ENCODE measurements at places on chromosomes 11 and 22.
A peak's percentile ranks its signal among the peaks of the same experiment; 100 is the strongest.

DNA sequence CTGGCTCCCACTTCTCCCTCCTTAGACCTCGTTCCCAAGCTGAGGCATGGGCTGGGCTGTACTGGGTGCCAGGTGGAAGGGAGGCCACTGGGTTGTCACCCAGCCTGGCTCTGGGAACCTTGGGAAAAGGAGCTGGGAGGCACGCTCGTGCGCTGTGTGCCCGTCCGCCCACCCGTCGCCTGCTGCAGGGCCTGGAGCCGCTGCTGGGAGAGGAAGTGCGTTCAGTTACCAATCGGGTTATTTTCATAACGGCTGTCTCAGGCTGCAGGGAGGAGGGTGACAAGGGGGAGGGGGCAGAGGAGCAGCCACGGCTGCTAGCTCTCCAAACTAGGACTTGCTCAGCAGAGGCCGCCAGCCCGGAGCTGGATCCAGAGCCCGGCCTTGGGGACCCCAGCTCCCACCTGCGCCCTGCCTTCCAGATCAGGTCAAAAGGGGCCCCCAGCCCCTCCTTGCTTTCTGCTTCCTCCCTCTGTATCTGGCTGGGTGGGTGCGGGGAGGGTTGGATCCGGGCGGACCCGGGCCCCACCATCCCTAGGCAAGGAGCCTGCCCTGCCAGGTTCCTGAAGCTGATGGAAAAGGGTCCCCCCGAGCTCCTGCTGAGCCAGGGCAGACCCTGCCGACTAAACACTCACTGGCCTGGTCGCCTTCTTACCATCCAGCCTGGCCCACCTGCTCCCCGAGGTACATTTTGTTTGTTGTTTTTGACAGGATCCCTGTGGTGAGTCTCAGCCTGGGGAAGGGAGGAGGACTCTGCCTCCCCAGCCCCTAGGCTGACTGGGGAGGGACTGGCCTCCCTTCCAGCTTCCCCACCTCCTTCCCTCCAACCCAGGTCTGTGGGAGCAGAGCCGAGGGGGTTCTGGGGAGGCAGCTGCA is 14.3 kb downstream of the DGKZ start:
- DNase-seq: peak; percentile 33

DNA sequence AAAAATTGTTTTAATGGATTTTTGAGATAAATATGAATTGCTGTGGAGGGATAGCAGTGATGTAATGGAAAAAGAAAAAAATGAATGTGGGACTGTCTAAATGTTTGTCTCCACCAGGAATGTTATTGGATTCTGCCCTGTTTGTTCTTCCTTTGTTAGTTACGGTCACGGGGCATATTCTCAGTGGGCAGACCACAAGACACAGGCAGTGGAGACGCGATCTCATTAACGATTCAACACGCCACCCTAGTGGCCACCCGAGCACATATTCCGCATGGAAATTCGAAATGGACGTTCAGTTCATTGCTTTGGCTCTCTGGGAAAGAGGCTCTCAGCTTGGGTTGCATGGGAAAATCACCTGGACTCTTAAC is 151.8 kb upstream of the TTC12 start:
- no peak for DNase-seq

GRCh38 chr11:68546555-68546954 is 86.0 kb downstream of the PPP6R3 start:
- DNase-seq: no peak

GRCh38 chr22:43269246-43269645 is 73.9 kb downstream of the SCUBE1 start:
- no peak for DNase-seq

DNA sequence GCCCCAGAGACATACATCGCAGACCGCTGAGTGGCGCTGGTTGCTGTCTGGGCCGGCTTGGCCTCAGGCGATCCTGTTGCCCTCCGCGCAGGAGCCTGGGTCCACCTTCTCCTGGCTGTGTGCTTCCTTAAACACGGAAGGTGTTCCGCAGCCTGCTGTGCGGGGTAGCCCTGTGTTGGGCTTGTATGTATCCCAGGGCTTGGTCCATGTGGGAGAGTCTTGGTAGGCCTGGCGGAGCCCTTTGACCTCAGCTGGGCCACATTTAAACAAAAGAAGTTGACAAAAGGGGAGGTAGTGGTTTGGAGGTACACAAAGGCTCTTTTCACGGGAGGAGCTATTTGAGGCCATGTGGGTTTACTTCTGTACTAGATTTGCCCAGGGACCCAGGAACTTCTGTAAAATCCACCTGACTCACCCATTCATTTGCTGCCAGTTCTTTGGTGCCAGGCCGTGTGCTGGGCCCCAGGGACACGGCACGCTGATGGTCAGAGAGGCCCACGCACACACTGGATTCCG is 11.0 kb upstream of the GRAMD4 start:
- no peak for DNase-seq

DNA sequence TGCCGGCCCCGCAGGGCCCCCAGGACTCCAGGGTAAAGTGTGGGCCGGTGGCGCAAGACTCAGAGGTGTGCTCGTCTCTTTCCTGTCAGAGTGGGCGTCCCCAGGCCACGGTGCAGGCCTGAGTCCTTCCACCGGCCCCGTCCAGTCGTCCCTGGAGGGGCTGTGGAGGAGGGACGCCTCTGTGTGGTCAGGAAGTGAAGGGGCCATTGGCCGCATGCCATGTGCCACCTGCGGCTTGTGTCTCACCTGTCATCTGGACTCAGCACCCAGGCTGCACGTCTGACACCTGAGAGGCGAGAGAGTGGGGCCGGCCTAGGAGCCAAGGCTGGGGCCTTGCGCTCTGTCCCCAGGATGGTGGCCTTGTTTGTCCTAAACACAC is 25.2 kb downstream of the MUC6 start:
- no peak for DNase-seq

GRCh38 chr11:64520013-64520412 is 71.0 kb upstream of the SLC22A12 start:
- DNase-seq: no peak

DNA sequence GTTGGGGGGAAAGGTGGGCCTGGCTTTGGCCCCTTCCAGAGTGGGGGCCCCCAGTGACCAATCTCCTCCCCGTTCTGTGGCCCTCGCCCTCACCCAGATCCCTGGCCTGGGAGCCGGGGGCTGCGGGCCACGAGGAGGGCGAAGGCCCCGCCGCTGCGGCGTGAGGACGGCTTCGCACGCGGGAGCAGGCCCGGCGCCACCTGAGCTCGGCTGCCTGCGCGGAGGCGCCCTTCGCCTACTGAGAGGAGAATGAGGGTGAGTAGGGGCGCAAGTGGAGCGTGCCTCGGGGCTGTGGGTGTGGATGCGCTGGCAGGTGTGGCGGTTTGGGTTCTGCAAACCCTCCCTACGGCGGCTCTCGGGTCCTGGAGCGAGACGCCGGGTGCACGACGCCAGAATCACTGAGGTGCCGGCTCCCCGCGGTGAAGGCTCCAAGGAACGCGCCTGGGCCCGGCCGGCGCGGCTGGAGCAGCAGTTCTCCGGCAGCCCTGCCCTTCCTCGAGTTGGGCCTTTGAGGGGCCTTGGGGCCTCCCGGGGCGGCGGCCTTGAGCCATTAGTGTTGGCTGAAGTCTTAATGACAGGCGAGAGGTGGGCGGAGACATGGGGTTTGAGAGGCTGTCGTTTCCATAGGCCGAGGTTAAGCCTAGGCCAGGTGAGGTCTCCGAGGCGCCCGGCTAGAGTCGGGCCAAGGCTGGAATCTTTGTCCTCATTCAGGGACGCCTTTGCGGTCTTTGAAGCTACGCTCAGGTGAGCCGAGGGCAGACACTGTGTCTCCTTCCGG is 65.3 kb downstream of the CTTN start:
- no peak for DNase-seq

GRCh38 chr11:57266157-57266556 is 29.1 kb upstream of the APLNR start:
- no peak for DNase-seq

DNA sequence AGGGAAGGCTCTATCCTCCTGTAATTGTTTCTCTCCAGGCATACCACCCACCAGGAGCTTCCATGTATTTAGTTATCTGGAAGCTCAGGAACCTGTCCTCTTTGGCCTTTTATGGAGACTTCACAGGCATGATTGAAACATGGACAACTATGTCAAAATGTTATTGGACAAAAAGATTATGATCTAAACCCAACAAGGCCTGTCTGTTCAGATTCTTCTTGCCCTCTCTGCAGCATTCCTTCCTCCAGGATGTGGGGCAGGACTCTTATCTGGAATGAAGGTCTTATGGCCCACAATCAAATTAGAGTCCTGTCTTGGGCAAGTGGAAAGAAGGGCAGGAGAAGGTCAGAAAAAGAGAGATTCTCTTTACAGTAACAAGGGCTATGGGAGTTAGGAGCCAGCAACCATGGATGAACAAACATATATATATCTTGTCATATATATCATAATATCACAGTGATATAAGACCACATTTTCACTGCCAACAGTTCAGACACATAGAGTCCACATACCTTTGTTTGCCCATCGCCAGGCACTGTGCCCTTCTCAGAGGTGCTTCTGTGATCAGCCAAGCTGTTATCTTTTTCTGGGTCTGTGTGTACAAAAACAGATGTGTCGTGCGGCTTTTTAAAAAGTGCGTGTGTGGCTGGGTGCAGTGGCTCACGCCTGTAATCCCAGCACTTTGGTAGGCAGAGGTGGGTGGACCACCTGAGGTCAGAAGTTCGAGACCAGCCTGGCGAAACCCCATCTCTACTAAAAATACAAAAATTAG is 42.5 kb upstream of the SUSD2 start:
- DNase-seq: no peak

DNA sequence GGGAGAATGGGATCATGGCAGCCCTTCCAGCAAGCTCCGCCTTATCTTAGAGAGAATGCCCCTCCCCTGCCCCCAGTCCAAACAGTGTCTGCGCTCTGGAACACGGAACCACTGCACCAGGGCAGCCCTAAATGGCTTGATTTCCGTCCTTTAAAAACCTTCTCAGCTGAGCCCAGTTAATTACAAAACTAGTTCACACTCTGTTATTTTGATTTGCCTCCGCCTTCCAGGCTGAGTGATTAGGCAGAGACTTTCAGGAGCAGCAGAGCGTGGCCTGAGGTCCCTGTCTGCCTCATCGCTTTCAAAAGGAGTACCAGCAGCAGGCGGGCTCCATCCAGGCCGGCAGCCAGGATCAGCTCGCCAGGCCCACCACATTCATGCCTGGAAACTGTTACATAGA is 313.0 kb downstream of the BRD1 start:
- DNase-seq: no peak

GRCh38 chr11:116870054-116870453 is 32.6 kb upstream of the APOA1 start:
- DNase-seq: no peak

DNA sequence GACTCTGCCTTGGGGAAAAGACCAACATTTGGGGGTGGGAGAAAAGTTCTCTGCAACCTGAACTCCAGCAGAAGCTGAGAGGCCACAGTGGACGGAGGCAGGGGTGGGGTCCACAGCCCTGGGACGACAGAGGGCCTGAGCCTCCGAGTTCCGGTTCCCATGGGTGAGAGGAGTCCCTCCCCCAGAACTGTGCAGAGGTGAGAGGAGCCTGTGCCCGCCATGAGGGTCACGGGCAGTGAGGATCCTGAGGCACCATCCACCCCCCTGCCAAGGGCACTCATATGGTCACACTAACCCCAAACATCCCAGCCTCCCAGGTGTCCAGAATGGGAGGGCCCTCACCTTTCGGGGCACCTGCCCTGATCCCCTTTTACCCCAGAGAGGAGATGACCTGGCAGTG is 30.5 kb downstream of the KIAA0930 start:
- no peak for DNase-seq

- no peak for DNase-seq
Observed at GRCh38 chr22:27399161-27399560, 402.4 kb downstream of the MN1 start.

- no peak for DNase-seq
Observed at GRCh38 chr11:130808541-130808940, 107.7 kb downstream of the SNX19 start.

DNA sequence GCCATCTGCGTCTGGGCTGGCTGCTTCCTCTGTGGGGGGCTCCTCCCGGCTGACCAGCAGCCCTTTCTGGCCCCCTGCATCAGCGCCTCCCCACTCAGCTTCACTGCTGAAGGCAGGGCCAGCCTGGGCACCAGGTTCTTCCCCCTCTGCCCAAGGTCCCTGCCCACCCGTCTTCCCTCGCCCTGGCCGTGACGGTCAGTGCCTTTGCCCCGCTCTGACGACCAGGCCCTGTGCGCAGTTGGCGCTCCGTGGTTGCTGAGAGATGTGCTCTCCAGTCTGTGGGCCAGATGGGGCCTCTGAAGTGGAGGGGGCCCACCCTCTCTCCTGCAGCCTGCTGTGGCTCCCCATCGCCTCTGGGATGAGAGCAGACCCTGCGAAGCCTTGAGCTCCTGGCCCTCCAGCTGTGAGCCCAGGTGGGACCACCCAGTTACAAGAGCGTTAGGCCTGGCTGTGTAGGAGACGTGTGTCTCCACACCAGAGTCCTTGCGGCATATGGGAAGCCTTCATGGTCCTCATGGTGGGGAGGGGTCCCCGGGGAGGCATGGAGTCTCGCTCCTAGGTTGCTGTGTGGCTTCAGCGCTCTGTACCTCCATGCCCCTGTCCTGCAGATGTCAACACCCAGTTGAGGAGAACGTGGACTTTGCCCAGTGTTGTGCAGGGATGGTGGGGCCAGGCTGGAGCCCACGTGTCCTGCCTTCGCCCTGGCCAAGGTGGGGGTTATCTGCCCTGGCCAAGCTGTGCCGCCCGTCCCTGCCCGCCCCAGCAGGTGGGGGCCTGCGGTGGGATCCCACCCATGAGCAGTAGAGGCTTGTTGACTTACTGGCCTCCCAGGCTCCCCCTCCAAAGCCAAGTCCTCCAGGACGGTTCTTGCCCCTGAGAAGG is 14.2 kb downstream of the LRP5 start:
- DNase-seq: no peak

DNA sequence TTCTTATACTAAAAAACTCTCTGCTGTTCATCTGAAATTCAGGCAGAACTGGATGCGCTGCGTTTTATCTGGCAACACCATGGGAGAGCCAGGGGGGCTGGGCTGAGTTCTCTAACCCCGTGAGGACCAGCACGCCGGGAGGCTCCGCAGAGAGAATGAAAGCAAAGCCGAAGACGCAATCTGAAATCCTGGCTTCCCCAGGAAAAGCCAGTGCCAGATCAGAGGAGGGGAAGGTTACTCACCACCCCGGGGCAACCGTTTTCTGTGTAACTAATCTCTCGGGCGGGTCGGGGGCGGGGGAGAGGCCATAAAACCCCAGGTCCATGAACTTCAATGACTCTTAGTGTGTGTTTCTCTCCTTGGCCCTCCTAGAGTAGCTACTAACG is 99.4 kb downstream of the SHANK2 start:
- no peak for DNase-seq

- peak; percentile 71 for DNase-seq
Observed at GRCh38 chr22:20130731-20131596, 640 bp upstream of the ZDHHC8 start.

DNA sequence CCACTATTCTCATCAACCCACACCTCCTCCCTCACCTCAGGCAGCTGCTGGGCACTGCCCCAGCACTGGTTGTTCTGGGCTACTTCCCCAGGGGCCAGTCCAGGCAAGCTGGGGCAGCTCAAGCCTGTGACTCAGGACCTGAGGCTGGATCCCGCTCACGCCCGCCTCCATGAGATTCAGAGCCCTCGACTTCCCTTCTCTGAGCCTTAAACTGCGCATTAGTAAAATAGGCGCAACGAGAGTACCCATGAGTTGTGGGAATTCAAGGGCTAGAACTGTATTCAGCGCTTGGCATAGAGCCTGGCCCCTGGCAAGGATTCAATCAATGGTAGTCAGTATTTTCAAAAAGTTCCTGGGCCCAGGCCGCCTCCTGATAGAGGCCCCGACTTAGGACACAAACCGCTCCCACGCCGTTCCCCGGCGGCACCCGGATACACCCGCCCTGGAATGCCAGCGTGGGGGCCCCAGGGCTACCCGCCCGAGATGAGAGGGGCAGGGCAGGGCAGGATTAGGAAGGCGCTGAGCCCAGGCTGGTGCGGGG is 723 bp upstream of the CD82 start:
- DNase-seq: no peak

GRCh38 chr11:637333-637592 is 194 bp downstream of the DRD4 start:
- DNase-seq: no peak
